RKO (cell line): ENCODE measurements at places on chromosomes 4 and X.

GRCh38 chrX:78769946-78770345 is 22.4 kb downstream of the LPAR4 start:
- no peak for DNase-seq

DNA sequence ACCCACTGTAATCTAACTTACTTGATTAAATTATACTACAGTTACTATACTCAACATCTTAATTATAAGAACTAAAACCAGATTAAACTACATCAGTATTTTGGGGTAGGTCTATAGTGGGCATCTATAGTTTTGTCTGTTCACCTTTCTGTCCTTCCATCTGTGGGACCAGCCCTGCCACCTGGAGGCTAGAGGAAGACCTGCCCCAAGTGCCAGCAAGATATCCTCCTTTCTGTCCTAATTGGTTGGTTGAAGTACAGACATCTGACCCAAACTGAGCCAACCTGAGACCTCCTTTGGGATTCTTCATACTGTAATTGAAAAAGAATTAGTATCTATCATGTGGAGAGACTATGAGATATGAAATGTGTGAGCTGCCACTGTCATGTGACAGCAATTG is 172.2 kb upstream of the TLL1 start:
- DNase-seq, result peak; percentile 28

GRCh38 chr4:185108669-185109068 is 34.4 kb upstream of the SLC25A4 start:
- no peak for DNase-seq

DNA sequence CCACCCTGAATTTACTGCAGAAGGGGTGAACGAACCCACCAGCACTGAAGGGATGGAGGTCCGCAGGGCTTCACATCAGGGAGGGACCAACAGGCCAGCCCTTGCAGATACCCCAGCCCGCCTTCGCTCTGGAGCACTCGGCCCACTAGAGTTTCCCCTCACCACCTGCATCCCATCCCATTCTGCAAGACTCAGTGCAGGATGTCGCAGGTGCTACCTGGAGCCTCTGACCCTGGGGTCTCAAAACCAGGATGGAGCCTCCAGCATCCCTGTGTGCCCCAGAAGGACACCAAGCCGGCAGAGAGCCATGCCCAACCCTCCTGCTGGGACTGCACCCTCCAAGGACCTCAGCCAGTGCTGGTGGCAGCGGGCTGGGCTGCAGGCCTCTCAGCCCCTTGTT is 57.6 kb upstream of the ADRA2C start:
- no peak for DNase-seq

GRCh38 chr4:1415681-1415981 is 9.4 kb upstream of the NKX1-1 start:
- DNase-seq, result no peak

GRCh38 chrX:70525733-70526132 is 81.1 kb downstream of the DLG3 start:
- no peak for DNase-seq

DNA sequence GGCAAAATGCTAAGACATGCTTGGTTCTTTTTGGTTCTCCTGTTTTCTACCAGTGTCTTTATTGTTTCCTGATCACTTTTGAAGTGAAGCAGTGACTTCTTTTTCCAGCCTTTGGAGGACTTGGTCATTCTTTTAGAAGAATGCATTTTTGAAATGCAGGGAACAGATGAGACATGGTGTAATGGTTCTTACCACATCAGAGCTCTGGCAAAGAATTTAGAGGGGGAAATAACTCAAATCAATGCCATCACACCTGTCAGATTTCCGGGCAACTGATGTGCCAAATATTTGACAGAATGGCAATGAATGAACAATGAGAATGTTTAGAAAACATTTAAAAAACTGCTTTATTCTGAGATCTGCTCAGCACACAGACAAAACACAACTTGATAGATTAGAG is 519.6 kb downstream of the IQCM start:
- no peak for DNase-seq
